ENCODE measurements at places on chromosomes 3 and 15.

DNA sequence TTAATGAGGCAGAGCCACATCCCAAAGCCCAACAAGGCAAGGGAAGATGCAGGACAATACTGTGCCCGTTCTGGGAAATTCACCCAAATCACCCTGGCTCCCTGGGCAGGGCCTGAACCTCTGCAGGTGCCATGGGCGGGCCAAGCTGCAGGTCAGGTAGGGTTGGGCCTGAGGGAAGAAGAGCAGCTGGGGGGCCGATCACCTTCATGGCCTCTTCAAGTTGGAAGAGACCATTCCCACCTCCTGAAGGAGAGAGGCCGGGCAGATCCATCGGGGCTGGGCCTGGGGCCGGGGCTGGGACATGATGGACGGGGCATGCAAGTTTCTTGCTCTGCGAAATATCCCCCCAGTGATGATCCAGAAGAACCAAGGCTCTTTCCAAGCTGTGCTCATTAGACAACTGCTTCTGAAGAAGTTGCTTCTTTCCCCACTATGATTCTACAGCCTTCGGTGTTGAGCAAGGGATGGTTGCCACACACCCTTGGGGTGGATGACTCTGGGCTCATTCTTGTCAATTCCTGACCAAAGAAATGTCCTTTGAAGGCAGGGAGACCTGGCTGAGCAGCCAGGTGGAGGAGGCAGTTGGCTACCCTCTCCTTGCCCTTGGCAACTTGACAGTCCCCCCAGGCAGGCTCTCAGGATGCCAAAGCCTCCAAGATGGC, 38.2 kb downstream of the KLHL25 start:
- no peak for DNase-seq

DNA sequence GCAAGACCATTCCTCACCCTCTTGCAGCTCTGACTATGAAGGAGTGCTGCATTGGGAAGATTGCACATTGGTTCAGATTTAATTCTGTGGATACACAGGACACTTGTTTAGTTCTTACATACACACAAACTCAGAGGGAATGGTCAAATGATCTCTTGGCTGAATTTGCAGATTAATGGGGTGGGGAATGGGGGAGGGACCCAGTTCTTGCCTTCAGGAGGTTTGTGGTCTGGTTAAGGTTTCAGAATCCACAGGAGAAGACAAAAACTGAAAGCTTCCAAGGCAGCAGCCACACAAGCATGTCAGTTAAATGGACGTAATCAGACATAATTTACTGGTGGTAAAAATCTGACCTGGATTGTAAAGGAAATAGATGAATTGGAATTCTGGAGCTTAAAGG, 257.1 kb upstream of the ROPN1 start:
- no peak for DNase-seq

- no peak for DNase-seq
These were observed 46.2 kb downstream of the PTH1R start for GRCh38 chr3:46923559-46924350.

GRCh38 chr3:110344897-110345767, 726.5 kb upstream of the NECTIN3 start:
- no peak for DNase-seq

GRCh38 chr15:42593143-42593542, 17.7 kb downstream of the STARD9 start:
- DNase-seq, result no peak

DNA sequence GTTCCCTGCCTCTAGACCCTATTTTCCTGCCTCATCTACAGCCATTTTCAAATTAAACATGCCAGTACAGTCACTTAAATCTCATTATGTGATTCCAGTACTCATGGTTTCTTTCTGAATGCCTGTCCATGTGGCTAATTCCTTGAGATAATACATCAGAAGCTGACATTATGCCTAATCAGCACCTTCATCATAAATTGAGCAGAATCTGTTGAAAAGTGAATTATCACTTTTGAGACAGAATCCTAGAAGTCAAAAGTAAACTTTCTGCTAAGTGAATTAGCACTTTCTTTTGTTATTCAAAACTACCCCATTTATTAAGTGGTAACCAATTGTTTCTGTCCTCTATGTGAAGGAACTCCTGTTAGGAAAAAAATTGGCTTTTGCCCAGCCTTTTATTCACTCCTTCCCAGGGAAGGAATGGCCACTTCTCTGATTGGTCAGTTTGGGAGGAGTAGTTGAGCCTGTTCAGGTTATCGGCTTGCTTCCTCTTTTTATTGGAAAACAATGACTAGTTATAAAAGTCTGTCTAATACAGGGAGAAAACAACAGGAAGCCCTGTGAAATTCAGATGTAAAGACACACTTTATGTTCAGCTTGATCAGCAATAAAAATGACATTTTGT, 40.5 kb downstream of the OSTN start:
- no peak for DNase-seq
